NCI-H1048 (cell line): ENCODE measurements at places on chromosomes 7 and 10.

DNA sequence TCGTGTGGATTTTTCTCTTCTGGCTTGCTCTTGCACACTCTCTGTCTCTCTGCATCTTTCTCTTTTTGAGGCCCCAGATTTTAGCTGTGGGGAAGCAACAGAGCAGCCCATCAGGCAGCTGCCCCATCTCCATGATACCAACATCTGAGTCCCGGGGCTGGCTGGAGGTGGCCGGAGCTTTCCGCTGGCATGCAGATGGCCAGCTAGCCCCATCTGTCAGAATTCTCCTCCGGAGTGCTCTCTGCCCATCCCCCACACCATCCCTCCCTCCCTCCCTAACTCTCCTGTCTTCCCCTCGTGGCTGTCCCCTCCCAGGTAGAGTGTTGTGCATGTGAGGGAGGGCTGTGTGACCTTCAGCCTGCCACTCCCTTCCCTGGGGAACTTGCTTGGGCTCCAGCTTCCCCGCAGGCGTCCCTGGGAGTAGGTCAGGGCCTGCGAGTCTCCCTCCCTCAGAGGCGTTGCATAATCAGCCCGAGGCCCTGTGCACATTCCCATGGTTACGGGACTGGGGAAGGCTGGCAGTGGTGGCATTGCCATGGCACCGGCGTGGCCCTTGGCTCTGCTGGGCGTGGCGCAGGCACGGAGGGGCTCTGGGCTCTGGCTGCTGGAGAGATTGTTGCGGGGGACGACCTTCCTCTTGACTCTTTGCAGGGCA, 24.7 kb downstream of the GHRHR start:
- no peak for DNase-seq

- no peak for DNase-seq
Observed at GRCh38 chr7:3215624-3216585, 85.1 kb upstream of the SDK1 start.

DNA sequence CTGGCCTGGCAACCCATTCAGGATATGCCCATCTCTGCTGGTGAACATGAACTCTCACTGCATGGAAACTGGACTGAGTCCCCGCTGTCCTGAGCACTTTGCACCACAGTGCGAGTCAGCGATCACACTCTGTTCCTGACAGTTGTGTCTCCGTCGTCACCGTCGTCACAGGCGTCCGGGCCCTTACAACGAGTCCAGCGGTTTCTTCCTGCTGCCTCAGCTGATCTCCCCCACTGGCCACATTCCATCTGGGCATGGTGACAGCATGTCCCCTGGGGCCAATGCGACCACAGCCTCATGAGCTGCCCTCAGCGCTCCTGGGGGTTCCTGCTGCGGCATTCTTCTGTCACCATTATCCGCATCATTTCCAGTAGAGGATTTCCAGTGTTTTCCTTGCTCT, 76.8 kb upstream of the KLF6 start:
- DNase-seq = no peak

DNA sequence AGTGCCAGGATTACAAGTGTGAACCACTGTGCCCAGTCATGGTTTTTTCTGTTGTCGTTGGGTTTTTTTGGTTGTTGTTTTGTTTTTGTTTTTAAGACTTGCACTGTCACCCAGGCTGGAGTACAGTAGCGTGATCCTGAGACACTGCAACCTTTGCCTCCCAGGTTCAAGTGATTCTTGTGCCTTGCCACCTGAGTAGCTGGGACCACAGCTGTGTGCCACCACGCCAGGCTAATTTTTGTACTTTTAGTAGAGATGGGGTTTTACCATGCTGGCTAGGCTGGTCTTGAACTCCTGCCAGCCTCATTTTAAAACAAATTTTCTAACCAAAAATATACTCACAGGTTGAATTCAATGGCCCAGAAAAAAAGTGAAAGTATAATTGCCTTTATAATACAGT, 174.1 kb downstream of the AHR start:
- no peak for DNase-seq

DNA sequence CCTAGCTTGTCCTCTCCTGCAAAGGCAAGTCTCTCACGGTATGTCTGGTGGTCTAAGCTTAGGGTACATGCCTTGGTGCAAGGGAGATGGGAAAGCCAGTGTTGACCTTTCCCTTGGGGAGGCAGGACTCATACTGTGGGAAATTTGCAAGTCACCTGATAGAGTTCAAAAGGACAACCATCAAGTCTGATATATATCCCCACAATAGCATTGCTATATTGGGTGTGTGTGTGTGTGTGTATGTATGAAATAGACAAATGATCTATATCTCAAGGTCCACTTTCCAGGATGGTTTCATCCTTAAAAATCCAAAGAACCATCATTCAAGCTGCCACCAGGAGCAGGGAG, 12.2 kb upstream of the FFAR4 start:
- no peak for DNase-seq
